GM12891 (cell line): ENCODE measurements at places on chromosomes 2 and 18.

DNA sequence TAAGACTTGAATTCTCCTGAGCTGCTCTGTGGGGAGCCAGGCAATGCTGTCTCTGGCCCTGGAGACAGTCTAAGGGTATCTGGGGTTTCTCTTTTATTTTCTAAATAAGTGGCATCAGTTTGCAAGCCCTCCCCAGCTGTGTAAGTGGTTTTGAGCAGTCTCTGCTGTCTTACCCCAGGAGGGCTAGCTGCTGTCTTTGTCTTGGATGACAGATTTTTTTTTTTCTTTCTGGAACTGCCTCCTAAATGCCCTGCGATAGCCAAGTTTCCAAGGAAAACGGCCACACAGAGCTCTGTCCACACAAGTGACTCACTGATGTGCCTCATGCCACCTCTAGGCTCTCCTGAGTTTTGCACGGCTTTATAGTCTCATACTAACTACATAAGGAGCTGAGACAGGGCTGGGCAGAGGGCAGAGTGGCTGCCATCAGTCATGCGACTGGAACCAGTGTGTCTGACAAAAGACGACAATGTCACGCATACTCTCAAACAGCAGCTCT lies 37.2 kb upstream of the THOC1 start:
- DNase-seq, result no peak

- no peak for DNase-seq
Observed at GRCh38 chr2:222623756-222624309, 32.1 kb downstream of the FARSB start.

GRCh38 chr2:207472343-207473048 lies 57.3 kb upstream of the CREB1 start:
- no peak for DNase-seq

- DNase-seq, result no peak
Observed at GRCh38 chr2:240917009-240917683, 11.0 kb downstream of the CROCC2 start.

DNA sequence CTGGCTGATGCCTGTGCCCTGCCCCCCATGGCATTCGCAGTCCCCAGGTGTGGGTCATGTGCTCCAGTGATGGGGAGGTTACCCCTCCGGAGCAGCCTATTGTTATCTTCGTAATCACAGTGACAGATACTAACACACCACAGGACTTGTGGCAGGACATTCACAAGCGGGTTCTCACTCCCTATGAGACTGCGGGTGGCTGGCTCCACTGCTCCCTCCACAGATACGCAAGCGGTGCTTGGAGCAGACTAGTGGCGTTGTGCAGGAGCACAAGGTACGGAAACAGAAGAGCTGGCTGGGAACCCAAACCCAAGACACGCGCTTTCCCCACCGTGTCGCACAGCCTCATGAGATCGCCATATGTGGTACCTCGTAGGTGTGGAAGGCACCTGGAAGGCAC lies 52.2 kb downstream of the ACKR3 start:
- DNase-seq, result no peak

GRCh38 chr2:98759338-98759737 lies 28.4 kb upstream of the MGAT4A start:
- DNase-seq, result no peak

DNA sequence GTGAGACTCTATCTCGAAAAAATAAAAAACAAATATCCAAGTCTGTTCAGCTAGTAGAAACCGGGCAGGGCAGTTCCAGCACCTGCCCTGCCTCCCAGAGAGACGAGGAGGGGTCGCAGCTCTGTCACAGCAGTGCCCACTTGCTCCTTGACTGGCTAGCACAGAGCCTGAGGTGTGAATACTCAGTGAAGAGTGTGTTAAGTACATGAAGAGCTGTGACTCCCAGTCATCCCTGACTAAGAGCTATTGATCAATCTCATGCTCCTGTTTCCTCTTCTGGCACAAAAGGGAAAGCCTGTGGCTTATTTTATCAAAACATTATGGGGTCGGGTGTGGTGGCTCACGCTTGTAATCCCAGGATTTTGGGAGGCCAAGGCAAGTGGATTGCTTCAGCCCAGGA lies 83.0 kb upstream of the FZD7 start:
- DNase-seq, result no peak

GRCh38 chr2:222796413-222797103 lies 64.3 kb upstream of the ACSL3 start:
- no peak for DNase-seq

DNA sequence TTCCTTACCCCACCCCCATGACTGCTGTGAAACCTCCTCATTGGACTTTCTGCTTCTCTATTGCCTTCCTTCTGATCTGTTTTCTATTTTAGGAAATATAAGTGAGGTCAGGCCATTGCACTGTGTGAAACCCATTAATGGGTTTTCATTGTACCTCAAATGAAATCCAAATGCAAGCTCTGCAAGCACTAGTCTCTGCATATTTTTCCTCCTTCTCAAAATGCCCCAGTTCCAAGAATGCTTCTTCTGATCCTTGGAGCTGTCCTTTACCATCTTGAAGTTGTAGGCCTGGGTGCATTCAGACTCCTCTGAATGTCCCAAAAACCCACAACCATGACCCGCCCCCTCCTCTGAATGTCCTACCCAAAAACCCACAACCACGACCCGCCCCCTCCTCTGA lies 8.2 kb downstream of the IL1A start:
- no peak for DNase-seq

DNA sequence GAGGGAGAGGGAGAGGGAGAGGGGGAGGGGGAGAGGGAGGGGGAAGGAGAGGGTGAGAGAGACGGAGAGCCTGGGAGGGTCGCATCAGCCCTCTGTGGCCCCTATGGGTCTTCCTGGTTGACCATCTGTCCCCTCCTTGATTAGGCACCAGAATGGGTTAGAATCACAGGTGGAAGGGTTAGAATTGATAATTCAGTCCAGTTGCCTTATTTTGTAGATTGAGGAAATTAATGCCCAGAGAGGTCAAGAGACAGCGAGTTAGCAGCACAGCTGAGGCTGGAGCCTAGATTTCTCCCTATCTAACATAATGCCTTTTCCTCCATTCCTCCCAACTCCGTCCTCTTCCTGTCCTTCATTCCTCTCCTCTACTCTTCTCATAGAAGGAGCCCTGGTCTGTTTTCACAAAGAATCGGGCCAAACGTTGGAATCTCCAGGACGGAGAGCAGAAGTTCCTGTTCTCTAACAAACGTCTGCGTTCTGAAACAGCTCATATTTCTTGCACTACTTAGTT lies 338 bp upstream of the THUMPD2 start:
- no peak for DNase-seq

- no peak for DNase-seq
Observed at GRCh38 chr2:34547900-34548299, 948.8 kb upstream of the FAM98A start.

DNA sequence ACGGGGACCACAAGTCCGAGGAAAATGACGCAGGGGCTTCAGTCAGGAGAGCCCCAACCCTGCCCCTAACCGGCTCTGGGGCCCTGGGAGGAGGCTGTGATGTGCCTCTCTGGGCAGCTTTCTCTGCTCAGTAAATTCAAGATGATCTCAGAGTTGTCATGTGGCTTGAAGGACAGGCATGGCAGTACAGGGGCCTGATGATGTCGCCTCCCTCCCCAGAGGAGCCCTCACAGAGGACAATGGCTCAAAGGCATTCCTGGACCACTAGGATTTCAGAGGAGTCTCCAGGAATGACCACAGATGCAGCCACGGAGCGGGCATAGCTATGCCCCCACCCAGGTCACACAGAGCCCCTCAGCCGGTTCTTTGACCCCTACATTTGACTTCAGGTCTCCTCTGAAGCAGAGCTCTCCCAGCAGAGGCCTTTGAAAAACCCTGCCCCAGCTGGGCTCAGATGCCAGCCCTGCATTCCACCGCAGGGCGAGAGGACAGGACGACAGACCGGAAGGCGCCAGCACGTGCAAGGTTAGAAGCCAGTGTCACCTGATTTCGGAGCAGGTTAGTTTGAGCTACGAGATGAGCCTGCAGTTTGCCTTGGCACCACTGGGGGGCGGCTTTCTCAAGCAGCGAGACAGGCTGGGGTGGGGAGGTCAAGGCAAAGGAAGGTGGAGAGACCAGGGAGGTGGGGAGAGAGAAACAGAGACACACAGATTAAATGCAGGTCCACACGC lies 39.2 kb downstream of the BIN1 start:
- peak; percentile 88 for DNase-seq

DNA sequence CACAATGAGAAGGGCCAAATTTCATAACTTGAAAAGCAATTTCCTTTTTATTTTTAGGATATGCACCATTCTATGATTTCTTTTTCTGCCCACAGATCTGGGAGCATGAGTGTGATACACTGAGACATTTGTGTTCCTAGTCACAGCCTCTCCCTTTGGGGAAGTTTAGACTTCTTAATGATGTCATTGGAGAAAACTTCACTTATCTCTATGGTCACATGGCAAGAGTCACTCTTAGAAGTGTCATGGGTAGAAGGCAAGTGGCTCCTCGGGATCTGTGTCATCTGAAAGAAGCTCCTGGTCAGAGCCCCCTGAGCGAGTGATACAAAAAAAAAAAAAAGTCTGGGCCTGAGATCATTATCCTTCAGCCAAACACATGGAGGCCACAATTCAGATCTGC lies 62.5 kb upstream of the LGALSL start:
- no peak for DNase-seq

DNA sequence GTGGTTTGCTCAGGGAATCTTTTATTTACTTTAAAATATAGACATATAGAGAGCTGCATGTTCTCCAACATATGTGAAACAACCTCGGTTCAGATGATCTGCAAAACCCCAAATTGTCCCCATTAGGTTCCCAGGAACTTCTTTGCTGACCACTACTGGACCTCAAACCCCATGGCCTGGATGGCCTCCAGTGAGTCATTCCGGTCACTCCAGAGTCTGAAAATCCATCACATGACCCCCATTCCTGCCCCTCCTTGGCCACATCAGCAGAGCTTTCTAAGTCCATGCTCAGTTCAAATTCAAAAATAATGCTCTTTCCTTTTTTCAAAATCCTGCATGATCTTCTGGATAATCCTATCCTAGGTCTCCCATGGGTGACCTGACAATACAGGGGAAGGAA lies 271.0 kb downstream of the TNS1 start:
- no peak for DNase-seq

GRCh38 chr2:206890926-206891325 lies 48.4 kb upstream of the CPO start:
- no peak for DNase-seq

- DNase-seq, result no peak
Observed at GRCh38 chr2:12320991-12321641, 395.6 kb upstream of the TRIB2 start.

DNA sequence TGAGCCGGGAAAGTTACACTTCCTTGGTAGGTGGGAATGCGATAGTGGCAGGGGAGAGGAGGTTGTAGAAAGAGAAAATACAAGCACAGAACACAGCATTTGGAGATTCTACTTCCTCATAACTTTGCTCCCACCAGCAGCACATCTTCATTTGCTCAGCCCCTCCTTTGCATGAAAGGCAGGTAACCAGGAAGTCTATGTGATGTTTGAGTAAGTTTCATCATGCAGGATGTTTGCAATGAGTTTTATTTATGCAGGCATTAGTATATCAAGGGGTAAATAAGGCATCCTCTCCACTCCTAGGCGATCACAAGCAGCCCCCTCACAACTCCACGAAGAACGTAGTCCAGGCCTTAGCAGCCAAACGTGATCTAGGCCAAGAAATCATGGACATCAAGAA lies 5.0 kb downstream of the RNF152 start:
- no peak for DNase-seq

DNA sequence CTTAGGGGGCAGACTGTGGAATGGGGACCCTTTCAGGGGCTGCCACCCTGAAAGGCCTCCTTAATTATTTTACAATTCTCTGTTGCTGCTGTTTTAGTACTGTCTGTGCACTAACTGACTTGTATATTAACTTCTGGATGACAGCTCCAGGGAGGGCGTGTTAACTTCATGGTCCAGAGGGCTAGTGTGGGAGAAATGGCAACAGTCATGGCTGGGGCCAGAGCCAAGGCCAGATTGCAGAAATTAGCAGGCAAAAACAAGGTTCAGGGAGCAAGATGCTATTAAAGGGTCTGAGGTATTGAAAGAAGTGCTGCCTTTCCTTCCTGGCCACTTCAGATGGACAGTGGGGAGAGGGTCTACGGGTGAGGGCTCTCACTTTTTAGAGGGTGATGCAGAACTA lies 9.1 kb downstream of the WIPF1 start:
- no peak for DNase-seq

DNA sequence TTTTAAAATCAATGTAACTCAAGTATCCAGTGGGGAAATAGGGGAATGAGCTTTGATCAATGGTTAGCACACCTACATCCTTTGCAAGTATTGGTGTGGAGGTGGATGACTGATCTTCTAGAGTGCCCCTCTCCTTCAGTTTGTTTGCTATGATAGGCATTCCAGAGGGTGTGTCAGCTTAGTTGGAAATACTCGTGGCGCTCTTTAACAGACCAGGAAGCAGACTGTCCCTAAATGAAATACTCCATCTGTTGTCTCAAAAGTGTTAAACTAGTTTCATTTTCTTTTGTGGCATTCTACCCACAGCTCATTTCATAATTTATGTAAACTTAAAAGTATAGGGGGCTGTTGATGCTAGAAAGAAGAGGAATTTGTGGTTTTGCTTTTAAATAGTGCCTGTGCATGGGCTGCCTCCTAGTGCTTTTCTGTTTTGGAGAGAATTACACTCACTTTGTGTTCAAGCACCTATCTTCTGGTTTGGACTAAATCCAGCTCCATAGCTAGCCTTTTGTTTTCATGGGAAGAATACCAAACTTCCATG lies 66.2 kb downstream of the STAT1 start:
- no peak for DNase-seq

GRCh38 chr2:33144243-33144642 lies 197.5 kb downstream of the LTBP1 start:
- no peak for DNase-seq

DNA sequence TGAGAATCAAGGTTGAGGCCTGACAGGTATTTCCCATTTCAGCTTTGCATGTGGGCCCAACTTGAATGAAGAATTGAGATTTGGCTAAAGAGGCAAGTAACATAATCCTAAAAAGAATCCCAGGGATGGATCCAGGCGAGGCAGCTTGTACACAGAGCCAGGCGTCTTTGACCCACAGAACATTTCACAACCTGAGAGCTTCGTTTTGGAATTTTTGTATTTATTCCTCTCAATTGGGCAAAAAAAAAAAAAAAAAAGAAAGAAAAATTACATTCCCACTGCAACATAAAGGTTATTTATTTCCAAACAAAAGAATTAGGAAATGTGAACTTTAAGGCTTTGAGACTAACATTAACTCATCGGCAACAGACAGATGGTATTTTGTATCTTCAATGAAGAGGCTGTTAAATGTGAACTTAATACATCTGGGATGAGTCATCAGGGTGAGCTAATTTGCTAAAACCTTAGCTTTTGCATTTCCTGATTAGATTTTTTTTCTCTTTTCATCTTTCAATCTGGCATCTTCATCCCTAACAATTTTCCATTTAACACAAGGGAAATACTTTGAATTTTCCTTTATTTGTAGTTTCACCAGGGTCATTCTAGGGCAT lies 478.5 kb upstream of the TNP1 start:
- no peak for DNase-seq

- DNase-seq, result no peak
Observed at GRCh38 chr2:210671065-210671464, 114.7 kb downstream of the CPS1 start.

- DNase-seq, result no peak
Observed at GRCh38 chr2:9693646-9694045, 62.8 kb upstream of the YWHAQ start.

- DNase-seq, result no peak
Observed at GRCh38 chr2:73238976-73239375, 4.9 kb downstream of the CCT7 start.
